ENCODE measurements at places on chromosomes 6 and 20.

DNA sequence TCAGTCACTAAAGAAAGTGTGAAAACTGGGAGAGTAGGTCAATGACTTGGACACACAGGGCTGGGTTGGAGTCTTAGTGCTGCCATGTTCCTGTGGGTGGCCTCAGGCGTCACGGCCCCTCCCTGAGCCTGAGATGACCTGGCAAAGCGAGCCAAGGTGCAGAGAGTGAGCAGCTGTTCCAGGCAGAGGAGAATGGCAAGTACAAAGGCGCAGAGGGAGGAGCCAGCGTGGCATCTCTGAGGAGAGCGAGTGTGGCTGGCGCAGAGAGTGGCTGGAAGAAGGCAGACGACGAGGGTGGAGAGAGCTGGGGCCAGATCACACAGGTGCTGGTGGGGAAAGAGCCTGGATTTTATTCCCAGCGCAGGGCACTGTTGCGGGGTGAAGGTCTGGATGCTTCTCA, 20.6 kb upstream of the CHMP4B start:
- DNase-seq = no peak

GRCh38 chr20:47040506-47041125, 146.0 kb downstream of the EYA2 start:
- no peak for DNase-seq

- no peak for DNase-seq
Observed at GRCh38 chr6:57069228-57069627, 20.8 kb upstream of the ZNF451 start.

GRCh38 chr6:81130969-81131368, 621.5 kb downstream of the TENT5A start:
- no peak for DNase-seq

GRCh38 chr6:48691420-48691819, 580.4 kb upstream of the PTCHD4 start:
- no peak for DNase-seq

DNA sequence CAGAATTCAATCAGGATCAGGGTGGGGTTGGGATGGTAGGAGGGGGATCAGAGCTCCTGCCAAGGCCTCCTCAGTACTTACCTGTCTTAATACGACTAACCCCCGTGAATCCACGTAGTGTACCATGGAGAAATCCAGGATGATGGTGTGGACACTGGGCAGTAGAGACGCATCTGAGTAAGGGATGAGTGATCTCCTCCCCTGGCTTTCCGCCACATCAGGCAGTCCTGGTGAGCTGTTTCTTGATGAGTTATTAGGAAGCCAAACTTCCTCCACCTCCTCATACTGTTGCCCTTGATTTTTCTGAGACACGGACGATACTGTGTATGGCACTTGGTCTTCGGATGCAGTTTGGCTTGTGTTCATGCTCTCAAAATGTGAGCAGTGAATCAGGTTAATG, 34.2 kb upstream of the SRPK1 start:
- DNase-seq = peak; percentile 80

DNA sequence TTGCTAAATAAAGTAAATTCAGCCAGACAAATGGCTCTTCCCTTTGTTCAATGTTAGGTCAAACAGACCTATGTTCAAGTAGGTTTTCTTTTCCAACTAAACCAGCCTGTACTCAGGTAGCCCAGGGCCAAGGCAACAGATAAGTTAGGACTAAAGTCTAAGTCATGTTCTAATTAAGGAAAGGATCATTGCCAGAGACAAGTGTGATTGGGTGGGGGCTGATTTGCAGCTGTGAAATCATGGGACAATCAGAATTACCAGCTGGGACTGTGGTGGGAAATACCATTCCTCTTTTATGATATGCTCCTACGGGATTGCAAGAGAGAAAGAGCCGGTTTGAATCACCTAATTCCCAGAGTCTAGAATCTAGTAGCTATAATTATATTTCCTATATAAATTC, 4.2 kb upstream of the FBXO30 start:
- no peak for DNase-seq

DNA sequence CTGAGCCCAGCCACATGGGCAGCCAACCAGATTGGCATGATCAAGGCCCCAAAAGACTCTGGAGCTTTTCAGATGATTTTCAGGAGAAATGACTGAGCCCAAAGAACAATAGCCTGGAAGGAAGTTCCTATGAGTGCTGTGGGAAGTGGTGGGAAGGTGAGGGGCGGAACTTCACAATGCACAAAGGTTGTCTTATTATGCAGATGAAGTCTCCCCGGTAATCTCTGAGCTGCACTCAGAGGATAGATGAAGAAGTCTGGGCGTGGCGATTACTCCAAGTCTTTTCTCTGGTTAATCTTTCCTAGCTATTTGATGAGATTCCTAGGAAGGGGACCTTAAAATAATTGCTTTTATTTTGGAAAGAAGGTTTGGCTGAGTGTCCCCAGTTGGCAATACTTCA, 36.9 kb downstream of the LBP start:
- DNase-seq = no peak

GRCh38 chr6:14016935-14017625, 92.3 kb downstream of the RNF182 start:
- DNase-seq = no peak

GRCh38 chr6:158231551-158232315, 63.6 kb downstream of the GTF2H5 start:
- peak; percentile 74 for DNase-seq

DNA sequence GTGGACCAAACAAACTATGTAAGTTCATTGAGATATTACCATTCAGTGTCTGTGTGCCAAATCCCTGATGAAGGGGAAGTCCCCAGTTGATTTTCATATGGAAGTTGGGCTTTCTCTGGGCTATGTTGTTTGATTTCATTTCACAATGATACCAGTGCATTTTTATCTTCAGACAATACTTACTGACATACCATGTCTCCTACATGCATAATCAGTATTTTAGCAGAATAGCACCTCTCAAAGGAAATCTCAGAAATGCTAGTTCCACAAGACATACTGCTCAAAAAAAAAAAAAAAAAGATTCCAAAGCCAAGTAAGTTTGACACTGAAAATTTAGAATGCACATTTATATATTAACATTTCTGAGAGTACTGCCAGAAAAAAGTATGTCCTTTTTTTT, 168.8 kb upstream of the RNF217 start:
- DNase-seq = no peak

GRCh38 chr6:14692208-14692607, 553.7 kb upstream of the JARID2 start:
- no peak for DNase-seq

DNA sequence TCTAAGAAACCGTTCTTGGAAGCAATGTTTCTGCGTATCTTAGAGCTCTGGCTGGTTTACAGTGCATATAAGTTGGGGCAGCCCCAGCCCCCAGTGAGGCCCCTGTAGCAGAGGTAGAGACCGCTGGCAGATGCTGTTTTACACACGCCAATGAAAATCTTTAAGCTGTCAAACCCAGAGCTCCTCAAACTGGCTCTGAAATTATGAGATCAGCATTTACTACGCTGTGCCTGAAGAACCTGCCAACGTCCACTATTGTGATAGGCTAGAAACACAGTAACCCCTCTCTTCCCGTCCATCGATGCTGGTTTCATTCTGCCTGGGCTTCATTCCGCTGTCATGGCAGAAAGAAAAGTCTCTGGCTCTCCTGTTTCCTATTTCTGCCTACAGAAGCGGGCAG, 160.6 kb downstream of the SMOC2 start:
- DNase-seq = no peak

- DNase-seq = peak; percentile 75
Observed at GRCh38 chr6:45608252-45608913, 230.6 kb upstream of the SUPT3H start.

DNA sequence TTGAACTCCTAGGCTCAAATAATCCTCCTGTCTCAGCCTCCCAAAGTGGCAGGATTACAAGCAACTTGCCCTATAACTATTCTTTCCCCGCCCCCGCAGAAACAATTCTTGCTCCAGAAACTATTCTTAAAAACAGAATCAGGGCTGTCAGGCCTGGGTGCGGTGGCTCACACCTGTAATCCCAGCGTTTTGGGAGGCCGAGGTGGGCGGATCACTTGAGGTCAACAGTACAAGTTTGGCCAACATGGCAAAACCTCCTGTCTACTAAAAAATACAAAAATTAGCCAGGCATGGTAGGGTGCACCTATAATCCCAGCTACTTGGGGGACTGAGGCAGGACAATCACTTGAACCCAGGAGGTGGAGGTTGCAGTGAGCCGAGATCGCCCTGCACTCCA, 31.2 kb downstream of the SAMHD1 start:
- DNase-seq = no peak

- DNase-seq = no peak
Observed at GRCh38 chr6:96613291-96613999, 50.5 kb downstream of the FHL5 start.

DNA sequence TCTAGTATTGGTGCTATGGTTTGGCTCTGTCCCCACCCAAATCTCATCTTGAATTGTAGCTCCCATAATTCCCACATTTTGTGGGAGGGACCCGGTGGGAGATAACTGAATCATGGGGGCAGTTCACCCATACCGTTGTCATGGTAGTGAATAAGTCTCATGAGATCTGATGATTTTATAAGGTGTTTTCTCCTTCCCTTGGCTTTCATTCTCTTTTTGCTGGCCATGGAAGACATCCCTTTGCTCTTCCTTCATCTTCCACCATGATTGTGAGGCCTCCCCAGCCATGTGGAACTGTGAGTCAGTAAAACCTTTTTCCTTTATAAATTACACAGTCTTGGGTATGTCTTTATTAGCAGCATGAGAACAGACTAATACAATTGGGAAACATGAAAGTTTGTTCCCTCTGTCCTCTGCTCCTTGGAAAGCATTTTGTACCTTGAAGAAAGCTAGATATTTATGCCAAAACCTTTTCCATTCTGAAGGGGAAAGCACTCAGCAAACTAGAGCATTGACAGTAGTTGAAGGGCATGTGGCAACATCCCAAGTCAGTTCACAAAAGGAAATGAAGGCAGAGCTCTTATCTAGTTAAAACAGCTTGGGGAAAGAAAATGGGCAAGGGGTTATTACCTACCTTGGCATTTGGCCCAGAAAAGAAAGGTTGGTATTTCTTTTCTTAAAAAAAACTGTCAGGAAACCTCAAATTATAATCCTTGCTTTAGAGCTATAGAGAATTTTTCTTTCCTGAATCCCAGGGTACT, 10.7 kb upstream of the TNFAIP3 start:
- DNase-seq = no peak

- DNase-seq = no peak
Observed at GRCh38 chr6:28537509-28538140, 11.9 kb downstream of the GPX5 start.

DNA sequence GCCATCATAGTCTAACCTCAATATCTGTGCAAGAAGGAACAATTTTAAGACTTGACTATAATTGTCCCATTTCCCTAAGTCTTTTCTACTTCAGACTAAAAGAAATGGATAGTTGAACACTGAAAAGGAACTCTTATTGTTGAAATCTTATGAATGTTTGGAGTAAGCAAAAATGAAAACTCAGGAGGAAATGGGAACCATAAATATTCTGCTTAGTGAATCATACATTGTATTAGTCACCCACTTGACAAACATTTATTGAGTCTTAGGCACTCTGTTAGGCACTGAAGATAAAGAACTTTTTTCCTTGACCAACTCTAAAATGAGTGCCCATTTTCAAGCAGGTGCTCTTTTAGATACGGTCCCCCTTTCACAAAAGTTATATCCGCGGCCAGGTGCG, 8.7 kb downstream of the CCDC170 start:
- DNase-seq = peak; percentile 4

GRCh38 chr6:34513646-34514045, 42.5 kb downstream of the SPDEF start:
- no peak for DNase-seq

GRCh38 chr20:30811885-30812671, 445.4 kb upstream of the DEFB115 start:
- DNase-seq = peak; percentile 25

DNA sequence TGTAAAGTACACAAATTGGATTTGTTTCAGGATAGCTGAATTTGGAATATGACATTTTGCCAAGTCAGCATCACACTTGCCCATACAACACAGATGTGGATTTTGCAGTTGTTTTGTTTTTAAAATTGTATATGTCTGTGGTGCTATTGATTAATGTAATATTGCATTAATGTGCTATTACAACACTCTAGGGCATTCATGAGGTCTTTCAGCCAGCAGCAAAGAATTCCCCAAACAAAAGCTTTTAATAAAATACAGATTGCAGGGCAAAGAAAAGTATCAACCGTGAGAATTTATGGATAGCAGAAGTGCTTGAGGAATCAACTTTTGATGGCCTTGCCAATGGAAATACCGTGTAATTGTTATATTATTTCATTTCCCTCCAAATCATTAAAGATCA, 144.9 kb downstream of the AIG1 start:
- no peak for DNase-seq

DNA sequence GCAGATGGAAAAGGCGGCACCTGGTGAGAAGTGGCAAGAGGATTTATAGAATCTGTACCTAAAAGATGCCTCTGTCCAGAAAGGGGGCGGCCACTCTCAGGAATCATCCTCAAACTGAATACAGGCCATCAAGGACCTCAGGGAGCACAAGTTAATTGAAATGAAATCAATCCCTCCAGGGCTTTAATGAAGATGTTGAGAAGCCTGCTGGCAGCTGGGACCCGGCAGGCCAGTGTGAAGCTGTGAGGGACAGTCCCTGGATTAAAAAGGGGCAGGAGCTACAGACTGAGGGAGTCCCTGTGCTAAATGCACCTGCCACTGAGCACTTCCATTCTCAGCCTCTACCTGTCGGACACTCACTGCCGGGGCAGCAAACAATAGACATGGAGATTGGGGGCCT, 107.7 kb upstream of the GGTLC1 start:
- DNase-seq = no peak

DNA sequence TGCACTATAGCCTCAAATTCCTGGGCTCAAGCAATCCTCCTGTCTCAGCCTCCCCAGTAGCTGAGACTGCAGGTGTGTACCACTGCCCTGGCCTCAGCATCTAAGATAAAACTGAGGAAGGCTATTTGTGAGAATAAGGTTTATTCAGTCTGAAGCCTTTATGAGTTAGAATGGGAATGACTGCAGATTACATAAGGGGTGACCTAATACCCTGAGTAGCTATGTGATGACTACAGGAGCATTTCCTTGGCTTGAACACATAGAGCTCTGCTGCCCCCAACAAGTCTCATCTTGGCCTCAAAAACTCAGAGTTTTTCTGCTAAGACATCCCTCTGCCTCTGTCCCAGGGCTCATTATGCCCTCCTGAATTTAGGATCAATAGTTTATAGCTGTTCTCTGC, 7.6 kb downstream of the GSS start:
- peak; percentile 54 for DNase-seq

- peak; percentile 61 for DNase-seq
Observed at GRCh38 chr6:88683734-88684133, 279.7 kb downstream of the RNGTT start.

GRCh38 chr6:129645830-129646579, 64.0 kb downstream of the ARHGAP18 start:
- DNase-seq = no peak

Measured in cardiac fibroblast (primary cell).